SJCRH30 (cell line): ENCODE measurements at places on chromosomes 12 and 14. TPM values are rescaled to one million over a fixed set of nuclear protein-coding genes. Genes with fewer than 3 reads are reported as not detected.

The DENND5B gene
- 20.8 and 22.4 TPM in 2 replicates for total RNA-seq

The SERPINA3 gene
- 0.15 TPM in 1 of 2 replicates, not detected in the other for total RNA-seq

The EML5 gene
- total RNA-seq = 0.03 and 0.06 TPM in 2 replicates

The ANO4 gene
- total RNA-seq = 0.16 and 0.18 TPM in 2 replicates

The RNF212B gene
- total RNA-seq = not detected in 2 replicates

The SOS2 gene
- total RNA-seq = 30.6 and 30.7 TPM in 2 replicates
